ENCODE measurements at places on chromosomes 16 and 17.
A peak's percentile ranks its signal among the peaks of the same experiment; 100 is the strongest.

DNA sequence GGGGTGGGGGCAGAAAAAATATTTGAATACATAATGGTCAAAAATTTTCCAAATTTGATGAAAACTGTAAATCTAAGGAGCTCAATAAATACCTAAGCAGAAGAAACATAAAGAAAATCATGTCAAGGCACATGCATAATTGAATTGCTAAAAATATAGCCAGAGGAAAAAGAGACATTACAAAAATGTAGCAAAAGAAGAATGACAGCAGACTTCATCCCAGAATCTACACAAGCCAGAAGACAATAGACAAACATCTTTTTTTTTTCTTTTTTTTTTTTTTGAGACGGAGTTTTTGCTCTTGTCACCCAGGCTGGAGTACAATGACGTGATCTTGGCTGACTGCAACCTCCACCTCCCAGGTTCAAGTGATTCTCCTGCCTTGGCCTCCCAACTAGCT is 62.0 kb upstream of the ATP2A3 start:
- no peak for DNase-seq

- DNase-seq, result no peak
These were observed 40.2 kb upstream of the BHLHA9 start for GRCh38 chr17:1229900-1230501.

- no peak for DNase-seq
These were observed 6.5 kb upstream of the LCAT start for GRCh38 chr16:67950335-67950843.

DNA sequence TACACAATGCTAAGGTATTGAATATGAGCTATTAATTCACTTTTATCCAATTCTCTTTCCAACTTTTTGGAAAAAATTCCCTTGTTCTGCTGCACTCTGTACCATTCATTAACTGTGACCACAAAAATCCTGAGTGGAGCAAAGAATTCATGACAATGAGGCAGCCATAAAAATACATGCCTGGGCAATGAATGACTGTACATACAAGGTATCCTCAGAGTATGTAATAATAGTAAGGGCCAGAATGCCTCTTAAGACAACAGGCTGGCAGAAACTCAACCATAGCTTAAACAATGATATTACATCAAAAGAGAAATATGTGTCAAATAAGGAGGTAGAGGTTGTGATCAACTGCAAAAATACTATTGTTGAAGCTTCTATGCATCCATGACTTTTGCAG is 74.7 kb upstream of the CA10 start:
- no peak for DNase-seq

GRCh38 chr17:64503821-64504768 is 2.0 kb downstream of the DDX5 start:
- DNase-seq, result no peak

GRCh38 chr17:17877529-17878358 is 41.0 kb upstream of the SREBF1 start:
- no peak for DNase-seq

GRCh38 chr16:17657045-17657444 is 186.3 kb upstream of the XYLT1 start:
- DNase-seq, result no peak

DNA sequence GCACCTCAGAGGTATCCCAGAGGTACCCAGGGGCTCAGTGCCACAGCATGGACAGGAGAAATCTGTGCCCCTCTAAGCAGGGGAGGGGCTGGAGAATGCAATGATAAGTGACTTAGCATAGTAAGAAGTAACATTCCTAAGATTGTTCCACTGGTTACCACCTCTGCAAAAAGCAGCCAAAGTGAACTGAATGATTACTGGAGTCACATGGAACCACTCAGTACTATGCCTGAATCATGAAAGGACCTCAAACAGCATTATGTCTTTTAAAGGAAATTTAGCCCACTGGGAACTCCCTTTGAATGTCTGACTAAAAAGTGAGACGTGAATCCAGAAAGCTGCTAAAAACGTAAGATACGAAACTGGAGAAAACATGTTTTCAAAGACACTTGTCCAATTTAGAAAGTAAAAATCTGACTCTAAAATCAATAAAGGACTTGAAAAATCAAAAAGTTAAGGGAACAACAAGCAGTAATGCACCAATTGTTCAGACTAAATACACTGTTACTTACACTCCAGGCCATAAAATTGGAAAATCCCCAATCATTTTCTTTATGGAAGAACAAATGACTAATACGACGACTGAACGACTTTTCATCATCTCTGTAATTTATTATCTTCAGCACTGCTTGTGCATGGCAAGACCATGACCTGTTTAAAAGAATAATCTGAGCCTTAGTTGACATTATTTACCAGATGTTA is 38.6 kb downstream of the LITAFD start:
- peak; percentile 39 for DNase-seq

GRCh38 chr17:32627239-32627996 is 140.6 kb downstream of the CDK5R1 start:
- no peak for DNase-seq

GRCh38 chr16:72677662-72678447 is 370.1 kb downstream of the ZFHX3 start:
- no peak for DNase-seq

GRCh38 chr17:45353043-45353442 is 36.2 kb upstream of the MAP3K14 start:
- DNase-seq, result peak; percentile 63

DNA sequence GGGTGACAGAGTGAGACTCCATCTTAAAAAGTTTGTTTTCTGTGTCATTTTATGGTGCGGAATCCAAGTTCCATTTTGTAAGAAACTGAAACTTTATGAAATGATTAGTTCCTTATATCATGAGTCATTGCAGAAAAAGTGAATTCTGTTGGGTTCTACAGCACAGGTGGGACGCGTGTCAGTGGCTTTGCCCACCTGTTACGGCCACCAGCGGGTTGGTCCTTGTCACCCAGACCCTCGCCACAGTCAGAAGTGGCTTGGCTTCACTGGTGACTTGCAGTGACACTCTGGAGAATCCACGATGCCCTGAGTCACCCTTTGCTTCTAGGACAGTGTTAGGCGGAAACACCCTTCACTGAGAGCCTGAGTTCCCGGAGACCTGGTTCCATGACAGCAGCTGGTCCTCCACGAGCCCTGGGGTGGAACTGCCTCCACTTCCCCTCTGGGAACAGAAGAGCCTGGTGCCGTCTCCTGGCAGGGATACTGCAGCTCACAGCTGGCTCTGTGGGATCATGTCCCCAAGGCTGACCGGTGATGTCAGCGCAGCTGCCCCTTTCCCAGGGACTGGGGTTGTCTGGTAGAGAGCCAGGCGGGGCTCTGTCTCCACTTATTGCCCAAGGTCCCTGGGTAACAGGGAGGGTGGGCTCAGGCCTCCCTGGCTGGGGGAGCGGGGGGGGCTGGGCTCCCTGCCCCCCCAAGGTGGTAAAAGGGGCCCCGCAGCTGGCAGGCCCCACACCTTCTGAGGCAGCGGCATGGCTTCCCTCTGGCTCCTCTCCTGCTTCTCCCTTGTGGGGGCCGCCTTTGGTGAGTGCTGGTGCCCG is at the start of gene CTRB1:
Gene CTRB1, plus strand, starts transcription at position 733 of the 821 bp plus-strand sequence. Its CDS starts 20 bp downstream, at position 753.
- peak; percentile 4 for DNase-seq

DNA sequence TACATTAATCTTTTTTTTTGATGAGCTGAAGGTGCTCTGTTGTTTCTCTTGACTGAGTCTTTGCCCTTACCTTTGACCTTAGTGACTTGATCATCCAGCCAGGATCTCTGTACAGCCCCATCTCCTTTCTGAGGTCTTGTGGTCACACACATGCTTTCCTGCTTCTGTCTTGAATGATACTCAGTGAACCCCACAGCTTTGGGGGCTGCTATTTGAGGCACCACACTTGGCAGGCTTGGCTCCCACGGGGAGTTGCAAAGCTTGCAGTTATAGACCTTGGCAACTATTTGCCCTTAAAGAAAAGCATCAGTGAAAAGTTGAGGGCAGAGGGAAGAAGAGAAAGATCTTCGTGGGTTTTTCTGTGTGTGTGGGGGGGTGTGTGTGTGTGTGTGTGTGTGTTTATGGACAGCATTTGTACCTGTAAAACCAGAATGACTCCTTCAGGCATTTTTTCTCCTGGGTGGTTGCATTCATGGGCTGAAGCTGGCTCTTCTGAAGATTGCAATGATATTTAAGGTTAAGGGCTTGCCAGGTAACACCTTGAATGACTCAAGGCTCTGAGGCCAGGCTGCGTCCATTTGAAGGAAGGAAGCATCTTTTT is 101.6 kb downstream of the MSI2 start:
- peak; percentile 7 for DNase-seq

- no peak for DNase-seq
These were observed 53.4 kb upstream of the NKD1 start for GRCh38 chr16:50494501-50495491.

- DNase-seq, result no peak
These were observed 15.6 kb downstream of the MAP2K3 start for GRCh38 chr17:21299981-21300600.

DNA sequence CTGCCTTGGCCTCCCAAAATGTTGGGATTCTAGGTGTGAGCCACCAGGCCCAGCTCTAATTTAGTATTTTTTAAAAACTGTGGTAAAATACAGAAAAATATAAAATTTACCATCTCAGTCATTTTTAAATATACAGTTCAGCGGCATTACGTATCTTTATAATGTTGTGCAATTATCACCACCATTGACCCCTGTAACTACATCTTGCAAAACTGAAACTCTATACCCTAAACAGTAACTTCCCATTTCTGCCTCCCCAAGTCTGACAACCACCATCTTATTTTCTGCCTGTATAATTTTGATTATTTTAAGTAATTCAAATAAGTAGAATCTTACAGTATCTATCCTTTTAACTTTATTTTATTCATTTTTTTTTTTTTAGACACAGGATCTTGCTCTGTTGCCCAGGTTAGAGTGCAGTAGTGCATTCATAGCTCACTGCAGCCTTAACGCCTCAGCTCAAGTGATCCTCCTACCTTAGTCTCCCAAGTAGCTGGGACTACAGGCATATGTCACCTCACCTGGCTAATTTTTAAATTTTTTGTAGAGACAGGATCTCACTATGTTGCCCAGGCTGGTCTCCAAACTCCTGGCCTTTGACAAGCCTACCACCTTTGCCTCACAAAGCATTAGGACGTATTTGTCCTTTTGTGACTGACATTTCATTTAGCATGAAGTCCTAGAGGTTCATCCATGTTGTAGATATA is 10.9 kb upstream of the GGA2 start:
- DNase-seq, result no peak

DNA sequence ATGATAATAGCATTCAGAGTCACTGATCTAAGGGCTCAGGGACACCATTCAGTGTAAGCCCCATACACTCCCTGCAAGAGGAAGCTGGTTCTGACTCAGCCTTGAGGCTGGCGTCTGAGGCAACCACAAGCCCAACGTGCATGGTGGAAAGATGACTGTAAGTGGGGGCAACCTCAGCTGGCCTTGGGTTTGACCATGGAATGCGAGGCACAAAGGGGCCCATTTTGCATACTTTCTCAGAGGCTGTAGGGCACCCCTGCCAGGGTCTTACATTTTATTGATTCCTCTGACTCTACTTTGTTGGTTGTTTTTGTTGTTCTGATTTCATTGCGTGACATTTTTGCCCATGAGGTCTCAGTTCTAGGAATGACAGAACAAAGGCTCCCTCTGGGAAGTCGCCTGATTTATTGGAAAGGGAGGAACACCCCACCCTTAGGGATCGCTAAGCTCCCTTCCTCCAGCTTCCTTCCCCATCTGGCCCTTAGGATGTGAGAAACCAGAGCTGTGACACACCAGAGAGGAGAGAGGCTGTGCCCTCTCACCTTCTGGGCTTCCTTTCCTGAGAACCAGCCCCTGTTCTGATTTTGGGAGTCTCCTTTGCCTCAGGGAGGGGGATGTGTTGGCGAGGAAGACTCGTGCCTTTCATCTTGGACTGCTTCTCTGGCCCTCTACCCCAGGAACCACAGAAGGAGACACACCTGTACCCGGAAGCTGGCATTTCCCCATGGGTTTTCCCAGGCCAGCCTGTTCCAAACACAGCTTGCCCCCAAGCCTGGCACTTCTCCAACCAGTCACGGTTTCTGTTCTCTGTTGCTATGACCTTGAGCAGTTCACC is 5.6 kb upstream of the CIITA start:
- peak; percentile 96 for DNase-seq

DNA sequence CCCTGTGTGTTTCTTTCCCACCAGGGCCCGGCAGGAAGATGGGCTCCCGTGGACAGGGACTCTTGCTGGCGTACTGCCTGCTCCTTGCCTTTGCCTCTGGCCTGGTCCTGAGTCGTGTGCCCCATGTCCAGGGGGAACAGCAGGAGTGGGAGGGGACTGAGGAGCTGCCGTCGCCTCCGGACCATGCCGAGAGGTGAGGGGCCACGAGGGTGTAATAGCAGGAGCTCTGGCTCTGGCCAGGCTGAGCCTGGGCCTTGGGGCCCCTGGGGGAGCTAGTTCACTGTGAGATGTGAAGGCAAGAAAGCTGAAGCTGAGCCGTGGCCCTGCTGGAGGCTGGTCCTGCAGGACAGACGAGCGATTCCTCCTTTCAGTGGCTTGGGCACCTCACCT is 20.0 kb downstream of the C1QTNF1 start:
- no peak for DNase-seq

DNA sequence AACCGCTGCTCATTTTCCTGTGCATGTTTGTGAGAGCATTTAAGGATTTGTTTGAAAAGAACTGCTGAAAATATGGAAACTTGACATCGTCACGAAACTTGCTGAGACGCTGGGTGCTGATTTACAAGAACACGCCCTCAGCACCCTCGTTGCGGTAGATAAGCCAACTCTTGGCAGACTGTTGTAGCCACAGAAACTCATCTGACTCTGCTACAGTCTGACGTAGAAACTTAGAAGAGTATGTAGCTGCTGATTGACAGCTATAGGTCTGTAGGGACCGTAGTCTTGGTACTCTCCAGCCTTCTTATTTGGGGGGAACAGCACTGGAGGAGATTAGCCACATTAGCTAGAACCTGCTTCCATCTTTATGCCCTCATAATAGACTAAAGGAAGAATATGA is 36.1 kb upstream of the MYH2 start:
- no peak for DNase-seq

DNA sequence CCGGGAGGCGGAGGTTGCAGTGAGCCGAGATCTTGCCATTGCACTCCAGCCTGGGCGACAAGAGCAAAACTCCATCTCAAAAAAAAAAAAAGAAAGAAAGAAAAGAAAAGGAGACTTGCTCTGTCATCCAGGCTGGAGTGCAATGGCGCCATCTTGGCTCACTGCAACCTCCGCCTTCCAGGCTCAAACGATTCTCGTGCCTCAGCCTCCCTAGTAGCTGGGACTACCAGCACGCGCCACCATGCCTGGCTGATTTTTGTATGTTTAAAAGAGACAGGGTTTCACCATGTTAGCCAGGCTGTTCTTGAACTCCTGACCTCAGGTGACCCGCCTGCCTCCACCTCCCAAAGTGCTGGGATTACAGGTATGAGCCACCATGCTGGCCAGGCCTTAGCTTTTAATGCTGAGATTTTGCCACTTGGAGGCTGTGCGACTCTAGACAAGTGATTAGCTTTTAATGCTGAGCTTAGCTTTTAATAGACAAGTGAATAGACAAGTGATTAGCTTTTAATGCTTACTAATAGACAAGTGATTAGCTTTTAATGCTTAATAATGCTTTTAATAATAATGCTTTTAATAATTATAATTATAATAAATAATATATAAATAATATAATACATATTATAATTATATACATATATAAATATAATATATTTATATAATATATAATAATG is 9.6 kb downstream of the LDAF1 start:
- no peak for DNase-seq

Measured in activated CD4-positive, alpha-beta T cell treated with anti-CD3 and anti-CD28 coated beads, Interleukin-10, Interleukin-2, amounts not matched to agents 100 ng/mL and 50 ng/mL, durations not matched to agents 16 hours and 8 hours (primary cell).